Prostate gland (tissue), 2 donors: ENCODE measurements at places on chromosomes 16 and 17. TPM values are rescaled to one million over a fixed set of nuclear protein-coding genes. Genes with fewer than 3 reads are reported as not detected.

DNA sequence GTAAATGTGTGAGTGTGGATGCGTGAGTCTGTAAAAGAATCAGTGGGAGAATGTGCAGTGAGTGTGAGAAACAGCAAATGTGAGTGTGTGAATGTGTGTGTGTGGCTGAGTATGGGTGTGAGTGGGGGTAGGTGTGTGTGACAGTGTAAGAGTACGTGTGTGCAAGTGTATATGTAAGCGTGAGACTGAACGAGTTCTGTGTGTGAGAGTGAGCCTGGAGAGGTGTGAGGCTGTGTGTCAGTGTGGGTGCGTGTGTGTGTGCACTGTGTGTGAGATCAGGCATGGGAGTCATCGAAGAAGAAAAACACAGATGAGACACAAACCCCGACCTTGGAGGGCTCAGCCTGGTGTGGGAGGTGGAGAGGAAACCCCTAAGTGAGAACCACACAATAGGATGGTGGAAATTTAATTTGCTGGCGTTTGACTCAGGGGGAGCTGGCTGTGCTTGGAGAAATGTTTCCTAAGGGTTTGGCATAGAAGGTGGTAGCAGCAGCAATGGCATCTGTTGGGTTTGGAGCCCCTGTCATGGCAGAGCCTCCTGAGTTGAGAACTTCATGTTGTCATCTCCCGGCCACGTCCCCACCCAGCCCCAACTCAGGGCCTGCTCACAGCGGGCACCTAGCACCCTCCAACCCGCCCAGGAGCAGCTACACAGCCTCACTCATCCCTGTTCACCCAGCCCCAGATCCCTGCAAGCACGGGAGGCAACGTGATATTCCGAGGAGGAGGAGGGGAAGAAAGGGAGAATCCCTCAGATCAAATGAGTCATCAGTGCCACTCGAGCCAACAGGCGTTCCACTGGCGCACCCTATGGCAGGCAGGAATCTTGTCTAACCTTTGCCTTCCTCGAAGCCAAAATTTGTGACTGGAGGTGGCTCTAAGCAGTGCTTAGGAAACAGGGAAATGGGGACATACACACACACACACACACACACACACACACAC, 14.3 kb upstream of the NUBP1 start:
- peak; percentile 62 for DNase-seq

- DNase-seq: no peak
Observed at GRCh38 chr17:59634632-59635541, 15.2 kb downstream of the CLTC start.

DNA sequence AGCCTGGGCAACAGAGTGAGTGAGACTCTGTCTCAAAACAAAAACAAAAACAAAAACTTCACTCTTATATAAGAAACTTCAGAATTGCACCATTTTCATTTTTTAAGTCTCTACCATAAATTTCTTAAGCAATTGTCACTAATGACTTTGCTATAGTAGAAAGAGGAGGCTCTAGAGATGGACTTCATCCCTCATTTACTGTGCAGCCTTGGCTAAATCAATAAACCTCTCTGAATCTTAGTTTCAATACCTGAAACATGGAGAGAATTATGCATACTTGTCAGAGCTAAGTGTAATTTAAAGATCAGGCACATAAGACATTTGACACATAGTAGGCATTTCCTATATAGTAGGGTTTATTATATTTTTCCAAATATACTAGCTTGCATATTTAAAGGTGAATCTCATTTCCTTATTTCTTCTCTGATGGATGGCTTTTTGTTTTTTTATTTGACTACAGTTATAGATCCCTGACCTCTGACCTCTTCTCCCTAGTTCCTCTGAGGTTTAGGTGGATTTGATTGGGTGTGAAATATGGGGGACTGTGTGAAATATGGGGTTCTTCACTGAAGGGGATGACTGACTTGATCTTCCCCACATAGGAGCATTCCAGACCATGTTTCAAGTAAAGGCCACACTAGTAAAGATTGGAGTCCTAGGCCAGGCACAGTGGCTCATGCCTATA, 2.7 kb downstream of the CCL5 start:
- no peak for DNase-seq

Gene CACNG4
- 12.9 TPM for total RNA-seq

- DNase-seq: no peak
Observed at GRCh38 chr16:84467256-84467655, 37.2 kb downstream of the MEAK7 start.
